ENCODE measurements at places on chromosomes 1 and 21.

DNA sequence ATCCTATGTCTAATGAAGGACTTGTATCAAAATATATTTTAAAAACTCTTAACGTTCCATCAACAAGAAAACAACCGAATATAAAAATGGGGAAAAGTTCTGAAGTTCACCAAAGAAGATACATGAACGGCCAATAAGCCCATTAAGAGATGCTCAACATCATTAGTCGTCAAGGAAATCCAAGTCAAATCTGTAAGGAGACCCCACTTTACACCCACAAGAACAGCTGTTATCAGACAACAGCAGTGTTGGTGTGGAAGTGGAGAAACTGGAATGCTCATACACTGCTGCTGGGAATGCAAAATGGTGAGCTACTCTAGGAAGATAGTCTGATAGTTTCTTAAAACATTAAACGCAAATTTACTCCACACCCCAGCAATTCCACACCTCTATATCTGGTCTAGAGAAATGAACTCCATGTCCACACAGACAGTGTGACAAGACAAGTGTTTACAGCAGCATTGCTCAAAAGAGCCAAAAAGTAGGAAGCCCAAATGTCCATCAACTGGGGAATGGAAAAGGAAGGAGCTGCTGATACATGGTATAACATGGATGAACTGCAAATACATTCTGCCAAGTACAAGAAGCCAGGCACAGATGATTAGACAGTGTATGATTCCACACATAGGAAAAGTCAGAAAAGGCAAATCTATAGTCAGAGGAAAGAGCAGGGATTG lies 18.5 kb downstream of the UBE2G2 start:
- no peak for DNase-seq

DNA sequence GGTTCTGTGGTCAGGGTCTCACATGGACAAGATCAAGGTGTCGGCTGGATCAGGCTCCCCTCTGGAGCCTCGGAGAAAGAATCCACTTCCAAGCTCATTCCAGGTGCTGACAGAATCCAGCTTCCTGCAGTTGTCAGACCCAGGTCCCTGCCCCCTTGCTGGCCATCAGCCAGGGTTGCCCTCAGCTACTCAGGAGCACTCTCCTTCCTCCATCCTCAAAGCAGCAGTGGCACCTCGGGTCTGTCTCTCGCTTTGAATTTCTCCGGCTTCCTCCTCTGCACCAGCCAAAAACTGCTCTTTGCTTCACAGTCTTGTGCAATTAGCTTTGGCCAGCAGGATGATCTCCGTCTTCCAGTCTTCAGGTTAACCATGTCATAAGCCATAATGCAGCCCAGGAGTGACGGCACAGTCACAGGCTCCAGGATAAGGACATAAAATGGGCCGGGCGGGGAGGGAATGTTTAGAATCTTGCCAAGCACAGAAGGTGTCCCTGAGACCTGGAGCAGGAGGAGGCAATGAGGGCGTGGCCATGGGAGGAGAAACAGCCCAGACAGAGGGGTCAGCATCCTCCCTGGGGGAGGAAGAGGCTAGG lies 79.4 kb upstream of the SLC25A33 start:
- no peak for DNase-seq

- no peak for DNase-seq
These were observed 57.5 kb downstream of the KCNT2 start for GRCh38 chr1:196550731-196551130.

DNA sequence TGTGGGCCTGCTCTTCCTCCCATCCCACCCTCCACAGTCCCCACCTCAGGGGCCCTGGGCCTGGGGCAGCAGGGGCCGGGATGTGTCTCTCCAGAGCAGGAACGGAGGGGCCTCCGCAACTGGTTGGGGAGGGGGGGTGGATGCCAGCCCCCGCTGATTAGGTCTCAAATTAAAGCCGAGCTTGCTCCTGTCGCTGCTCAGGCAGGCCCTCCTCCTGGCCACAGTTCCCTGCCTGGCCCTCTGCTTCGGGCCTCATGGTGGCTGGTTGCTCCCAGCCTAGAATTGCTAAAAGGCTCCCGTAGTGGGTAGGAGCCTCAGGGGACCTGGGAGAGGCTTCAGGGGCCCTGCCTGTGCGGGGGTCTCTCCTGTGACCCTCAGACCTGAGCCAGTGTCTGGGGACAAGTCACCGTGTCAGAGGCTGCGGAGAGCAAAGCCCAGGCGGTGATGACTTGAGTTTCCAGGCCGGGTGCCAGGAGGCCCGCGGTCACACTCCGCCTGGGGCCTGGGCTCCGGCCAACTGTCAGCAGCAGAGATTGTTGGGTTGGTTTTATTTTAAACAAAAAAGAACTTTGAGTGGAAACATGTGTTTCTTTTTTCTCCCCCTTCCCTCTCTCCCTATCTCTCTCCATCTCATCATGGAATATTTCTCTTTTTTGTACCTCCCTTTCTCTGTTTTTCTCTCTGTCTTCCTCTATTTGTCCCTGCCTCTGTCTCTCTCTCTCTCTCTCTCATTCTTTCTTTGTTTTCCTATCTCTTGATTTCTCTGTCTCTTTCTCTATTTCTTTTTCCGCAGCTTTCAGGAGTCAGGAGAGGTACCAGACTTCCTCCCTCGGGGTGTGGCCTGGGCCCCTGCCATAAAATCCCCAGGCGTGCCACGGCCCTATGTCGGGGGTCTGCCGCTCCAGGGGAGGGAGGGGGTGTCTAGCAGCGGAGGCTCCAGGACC lies 20.0 kb upstream of the EPHA2 start:
- no peak for DNase-seq

DNA sequence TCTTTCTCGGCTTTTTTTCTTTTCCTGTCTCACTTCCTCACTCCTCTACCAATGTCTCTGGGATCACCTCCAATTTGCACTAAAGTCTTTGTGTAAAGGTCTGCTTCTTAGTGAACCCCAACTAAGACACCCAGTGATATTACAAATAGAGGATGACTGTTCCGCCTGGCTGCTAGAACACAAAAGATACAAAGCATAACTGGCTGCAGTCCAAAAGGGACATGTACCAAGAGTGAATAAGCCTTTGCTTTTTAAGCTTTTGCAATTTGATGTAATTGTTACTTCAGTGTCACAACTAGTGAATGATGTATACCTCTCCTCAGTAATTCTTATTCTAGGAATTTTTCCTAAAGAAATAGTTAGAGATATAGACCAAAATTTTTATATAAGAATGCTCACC lies 82.8 kb upstream of the BEND5 start:
- no peak for DNase-seq

DNA sequence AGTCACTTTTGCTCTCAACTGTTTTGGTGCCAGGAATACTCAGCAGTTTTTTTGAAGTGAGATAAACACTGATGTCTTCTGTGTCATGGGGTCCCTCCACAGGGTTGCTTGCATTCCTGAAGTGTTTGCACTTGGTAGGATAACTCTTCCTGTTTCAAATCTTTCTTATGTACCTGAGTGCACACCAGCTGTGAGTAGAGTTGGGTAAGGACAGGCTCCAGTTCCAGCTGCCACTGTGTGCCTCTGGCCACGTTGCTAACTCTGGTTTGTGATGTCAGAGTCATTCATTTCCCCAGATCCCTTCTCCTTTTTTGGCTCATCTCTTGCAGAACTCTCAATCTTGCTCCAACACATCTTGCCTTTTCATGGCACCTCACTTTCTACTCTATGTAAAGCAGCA lies 356.3 kb upstream of the B3GALT2 start:
- DNase-seq, result no peak

GRCh38 chr1:29999595-29999994 lies 723.8 kb downstream of the MATN1 start:
- DNase-seq, result no peak

DNA sequence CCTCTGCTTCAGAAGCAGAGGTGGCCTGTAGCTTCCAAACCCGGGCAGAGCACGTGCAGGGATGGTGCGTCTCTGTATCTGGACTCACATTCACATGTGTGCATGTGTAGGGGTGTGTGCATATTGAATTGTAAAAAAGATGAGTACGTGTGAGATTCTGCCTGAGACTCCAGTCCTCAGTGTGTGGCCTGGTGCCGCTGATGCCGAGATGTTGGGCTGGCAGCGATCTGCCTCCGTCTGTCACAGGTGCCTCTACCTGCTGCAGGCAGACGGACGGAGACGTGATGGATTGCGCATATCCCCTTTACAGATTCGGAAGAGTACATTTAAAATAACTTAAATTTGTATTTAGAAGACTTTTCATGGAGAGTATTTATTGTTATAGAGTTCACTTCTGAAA lies 53.6 kb downstream of the ADARB1 start:
- DNase-seq, result no peak

DNA sequence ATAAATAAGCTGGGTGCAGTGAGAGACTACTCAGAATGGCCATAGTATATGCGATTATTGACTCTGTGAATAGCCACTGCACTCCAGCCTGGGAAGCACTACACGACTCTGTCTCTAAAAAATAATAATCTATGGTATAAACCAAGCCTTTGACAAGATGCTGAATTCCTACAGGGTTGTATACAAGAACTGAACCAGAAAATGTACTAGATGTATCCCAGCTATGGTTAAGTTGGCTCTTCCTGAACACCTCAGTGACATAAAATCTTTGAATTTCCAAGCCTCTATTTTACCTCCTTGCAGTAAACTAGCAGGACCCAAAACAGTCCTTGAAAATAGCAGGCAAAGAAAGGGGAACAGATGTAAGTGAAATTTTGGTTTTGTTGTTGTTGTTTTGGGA lies 32.5 kb downstream of the PTP4A2 start:
- DNase-seq, result no peak

- no peak for DNase-seq
These were observed 29.6 kb upstream of the TENT5C start for GRCh38 chr1:117576236-117576635.

GRCh38 chr1:25694167-25695007 lies 77.8 kb downstream of the MAN1C1 start:
- DNase-seq, result no peak

Data from memory B cell (primary cell).